ENCODE measurements at places on chromosomes 5 and 9.

- no peak for DNase-seq
Measured at GRCh38 chr9:78127279-78128225, 95.9 kb upstream of the GNAQ start.

- no peak for DNase-seq
Measured at GRCh38 chr5:10297646-10298204, 10.0 kb downstream of the CMBL start.

DNA sequence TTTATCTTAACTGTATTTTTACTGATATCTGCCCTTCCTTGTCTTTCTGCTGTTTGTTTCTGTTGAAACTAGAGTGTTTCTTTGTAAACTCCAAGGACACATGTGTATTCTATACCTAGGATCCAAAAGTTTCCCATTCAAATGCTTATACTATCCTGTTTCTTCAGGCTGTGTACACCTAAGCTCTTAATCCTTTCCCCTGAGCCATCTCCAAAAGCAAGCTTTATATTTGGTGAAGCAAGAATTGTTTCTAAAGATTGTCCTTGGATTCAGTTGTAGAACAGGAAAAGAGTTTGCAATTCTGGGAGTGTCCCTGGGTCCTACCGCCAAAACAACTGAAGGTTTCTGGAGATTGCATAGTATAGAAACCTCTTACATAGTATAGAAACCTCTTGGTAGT lies 65.9 kb downstream of the CWC27 start:
- DNase-seq: no peak

DNA sequence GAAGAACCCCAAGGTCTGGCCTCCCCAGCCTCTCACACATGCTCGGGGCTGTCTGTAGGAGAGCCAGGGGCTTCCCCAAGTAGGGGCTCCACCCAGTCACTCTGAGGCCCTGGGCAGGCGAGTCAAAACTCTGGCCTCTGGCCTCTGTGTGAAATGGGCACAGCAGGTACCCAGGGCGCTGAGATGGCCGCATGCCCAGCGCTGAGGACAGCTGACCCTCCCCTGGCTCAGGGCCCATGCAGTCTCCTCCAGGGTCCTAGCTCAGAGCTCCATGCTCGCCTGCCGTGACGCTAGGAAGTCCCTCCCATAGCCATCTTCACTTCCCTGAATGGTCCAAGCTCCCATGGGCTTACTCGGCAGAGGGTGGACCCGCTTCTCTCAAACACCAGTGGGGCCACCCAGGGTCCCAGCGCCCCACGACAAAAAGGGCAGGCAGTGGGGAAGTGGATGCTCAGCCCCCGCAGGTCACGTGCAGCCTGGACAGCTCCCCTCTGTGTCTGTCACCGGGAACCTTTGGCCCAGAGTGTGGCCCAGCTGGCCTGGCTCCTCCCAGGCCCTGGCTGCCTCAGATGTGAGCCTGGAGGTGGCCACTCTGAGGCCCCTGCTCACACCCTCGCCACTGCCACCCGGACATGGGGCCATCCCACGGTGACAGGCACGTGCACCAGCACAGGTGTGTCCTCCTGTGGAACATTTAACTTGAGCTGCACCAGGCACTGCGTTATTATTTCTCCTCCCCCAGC lies 12.2 kb upstream of the VAV2 start:
- no peak for DNase-seq

DNA sequence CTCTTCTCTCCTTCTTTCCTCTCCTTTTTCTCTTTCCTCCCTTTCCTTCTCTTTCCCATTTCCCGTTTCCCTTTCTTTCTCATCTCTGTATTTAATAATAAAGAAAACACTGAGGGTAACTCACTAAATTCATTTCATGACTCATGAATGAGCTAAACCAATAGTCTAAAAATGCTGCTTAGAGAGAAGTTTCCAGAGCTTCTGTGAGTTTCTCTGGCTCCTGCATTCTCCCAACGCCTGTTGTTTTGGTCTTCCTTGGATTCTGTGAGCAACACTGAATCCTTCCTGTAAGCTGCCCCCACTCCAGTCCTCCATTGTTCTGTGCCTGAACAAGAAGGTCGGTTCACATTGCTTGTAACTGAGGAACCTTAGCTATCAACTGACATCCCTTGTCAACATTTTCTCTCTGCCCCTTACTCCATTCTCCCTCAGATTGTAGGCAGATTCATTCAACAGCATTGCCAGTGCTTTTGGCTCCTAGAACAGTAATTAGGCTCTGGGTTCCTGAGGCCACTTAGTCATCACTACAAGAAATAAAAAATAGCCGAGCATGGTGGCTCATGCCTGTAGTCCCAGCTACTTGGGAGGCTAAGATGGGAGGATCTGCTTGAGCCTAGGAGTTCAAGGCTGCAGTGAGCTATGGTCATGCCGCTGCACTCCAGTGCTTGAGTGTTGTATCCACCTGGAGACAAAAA lies 237.7 kb upstream of the KLF4 start:
- no peak for DNase-seq

DNA sequence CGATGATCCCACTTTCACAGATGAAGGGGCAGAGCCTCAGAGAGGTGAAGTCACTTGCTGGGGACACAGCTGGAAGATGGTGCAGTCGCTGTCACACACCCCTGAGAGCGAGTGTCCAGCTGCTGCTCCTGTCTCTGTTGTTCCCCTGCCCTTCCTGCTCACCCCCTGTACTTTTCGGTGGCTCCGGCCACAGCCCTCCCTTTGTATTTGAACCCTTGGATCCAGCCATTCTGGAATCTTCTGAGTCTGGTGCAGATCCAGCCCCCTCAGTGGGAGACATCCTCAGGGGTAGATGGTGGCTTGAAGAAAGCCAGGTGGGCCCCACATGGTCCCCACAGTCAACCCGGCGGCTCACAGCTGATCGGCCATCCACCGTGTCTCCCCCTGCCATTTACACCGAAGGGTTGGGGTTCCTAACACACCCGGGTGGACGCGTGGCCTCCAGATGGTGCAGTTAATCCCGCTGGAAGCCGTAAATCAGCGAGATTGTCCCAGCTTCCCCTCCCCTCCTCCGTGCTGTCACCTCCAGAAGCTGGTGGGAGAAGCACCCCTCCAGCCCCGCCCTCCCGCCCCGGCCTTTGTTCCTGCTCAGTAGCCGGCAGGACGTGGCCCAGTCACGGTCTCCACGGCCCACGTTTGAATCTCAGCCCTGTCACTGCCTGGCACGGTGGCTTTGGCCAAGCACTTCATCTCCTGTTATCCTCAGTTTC lies 204.8 kb downstream of the C9orf50 start:
- DNase-seq: no peak

GRCh38 chr5:127342364-127342763 lies 51.8 kb downstream of the MEGF10 start:
- DNase-seq: no peak

- no peak for DNase-seq
Measured at GRCh38 chr9:106799152-106799551, 63.8 kb upstream of the ZNF462 start.

GRCh38 chr5:33837301-33837700 lies 54.5 kb downstream of the ADAMTS12 start:
- DNase-seq: no peak

DNA sequence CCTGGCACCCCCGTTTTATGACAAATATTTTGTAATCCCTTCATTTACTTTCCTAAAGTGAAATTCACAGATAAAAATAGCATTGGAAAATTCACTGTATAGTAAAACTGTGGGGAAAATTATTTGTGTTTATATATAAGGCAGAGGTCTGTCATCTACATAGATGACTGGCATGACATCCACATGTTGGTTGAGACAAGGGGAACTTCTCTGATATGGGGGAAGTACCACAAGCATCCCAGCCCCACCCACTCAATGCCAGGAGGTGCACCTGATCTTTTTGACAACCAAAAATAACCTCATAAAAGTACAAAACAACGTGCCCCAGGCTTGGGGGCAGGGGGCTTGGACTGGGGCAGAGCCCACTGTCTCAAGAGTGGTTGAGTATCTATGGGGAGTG lies 6.3 kb upstream of the TDRD7 start:
- DNase-seq: no peak

GRCh38 chr5:112203229-112203628 lies 215.8 kb downstream of the EPB41L4A start:
- DNase-seq: no peak

DNA sequence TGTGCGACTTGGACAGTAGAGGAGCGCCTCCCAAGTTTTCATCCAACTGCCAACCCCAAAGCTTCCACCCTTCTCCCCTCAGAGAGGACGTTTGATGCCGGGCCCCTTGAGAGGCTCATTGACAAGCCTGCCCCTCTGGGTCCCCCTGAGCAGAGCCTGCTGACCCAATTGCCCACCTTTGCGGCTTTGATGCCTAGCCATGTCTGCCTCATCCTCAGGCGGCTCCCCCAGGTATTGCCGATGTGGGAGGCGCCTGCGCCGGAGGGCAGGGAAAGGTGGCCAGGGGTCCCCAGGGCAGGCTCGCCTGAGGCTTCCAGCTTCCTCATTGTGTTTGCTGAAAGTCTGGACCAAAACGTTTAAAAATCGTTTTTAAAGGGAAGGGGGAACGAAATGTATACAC lies 1.4 kb downstream of the ODF2 start:
- no peak for DNase-seq

DNA sequence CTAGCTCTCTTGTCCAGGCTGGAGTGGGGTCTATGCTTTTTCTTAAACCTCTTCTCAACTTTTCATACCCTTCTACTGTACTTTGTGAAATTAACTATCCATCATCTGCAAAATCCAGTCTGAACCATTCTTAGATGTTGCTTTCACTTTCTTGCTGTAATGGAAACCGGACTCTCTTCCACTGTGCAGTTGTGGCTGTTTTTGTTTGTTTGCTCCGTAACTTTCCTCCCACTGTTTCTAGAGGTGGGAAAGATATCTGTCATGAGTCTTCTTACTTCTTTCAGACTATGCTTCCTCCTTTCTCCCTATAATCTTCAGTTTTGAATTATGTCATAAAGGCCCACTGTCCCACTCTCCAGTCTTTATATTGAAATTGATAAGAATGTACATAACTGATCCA lies 6.5 kb downstream of the TNPO1 start:
- DNase-seq: no peak

DNA sequence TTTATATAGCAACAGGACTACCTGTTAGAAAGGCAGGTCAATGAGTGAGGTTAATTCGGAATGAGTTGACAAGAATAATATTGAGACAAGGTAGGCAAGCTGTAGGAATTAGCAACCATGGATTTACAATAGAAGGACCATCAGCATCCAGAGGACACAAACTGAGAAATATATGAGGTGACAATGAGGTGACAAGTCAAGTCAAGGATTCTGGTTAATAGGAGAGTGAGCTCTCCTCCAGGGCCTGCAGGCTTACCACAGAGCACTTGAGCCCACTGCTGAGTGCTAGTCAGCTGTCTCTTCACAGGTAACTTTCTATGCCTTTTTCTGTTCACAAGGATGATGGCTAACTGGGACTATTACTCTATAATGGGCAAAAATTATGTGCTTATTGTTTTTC lies 227.2 kb downstream of the MRPS30 start:
- DNase-seq: no peak

DNA sequence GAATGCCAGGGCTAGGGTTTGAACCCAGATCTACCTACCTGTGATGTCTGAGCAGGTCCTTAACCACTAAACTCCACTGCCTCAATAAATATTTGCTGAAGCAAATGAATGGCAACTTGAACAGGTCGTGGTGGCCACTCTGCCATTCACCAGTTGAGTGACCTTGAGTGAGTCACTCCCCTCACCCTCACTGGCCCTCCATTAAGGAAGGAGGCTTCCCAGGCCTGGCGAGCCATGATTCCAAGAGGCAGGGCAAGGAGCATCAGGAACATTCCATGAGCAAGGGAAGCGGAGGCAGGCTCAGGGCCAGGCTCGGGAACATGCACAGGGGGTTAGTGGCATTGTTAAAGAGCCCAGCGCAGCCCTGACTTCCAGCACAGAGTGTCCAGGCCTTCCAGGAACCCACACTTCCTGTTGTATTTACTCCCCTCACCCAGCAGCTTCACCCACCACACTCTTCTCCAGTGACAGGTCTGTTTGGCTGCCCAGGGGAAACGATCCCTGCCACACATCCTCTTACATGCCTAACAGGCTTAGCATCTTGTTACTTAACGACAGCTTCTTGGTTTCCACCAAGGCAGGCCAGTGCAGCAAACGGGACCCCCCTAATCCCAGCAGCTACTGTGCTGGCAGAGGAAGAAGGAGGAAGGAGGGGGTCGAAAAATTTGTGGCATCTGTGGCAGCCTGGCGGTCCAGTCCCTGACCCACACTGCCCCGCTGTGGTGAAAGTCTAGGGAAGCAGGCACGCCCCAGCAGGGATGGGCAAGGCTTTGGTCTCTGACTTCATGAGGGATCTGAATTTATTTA lies 43.7 kb upstream of the TTC1 start:
- DNase-seq: no peak

DNA sequence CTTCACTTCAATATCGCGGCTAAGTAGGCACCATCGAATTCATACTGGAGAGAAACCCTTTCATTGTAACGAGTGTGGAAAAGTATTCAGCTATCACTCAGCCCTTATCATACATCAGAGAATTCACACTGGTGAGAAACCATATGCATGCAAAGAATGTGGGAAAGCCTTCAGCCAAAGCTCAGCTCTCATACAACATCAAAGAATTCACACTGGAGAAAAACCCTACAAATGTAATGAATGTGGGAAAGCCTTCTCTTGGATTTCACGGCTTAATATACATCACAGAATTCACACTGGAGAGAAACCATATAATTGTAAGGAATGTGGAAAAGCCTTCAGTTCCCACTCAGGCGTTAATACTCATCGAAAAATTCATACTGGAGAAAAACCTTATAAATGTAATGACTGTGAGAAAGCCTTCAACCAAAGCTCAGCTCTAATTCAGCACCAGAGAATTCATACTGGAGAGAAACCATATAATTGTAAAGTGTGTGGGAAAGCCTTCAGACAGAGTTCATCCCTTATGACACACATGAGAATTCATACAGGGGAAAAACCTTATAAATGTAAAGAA lies 9.5 kb downstream of the ZNF879 start:
- no peak for DNase-seq

GRCh38 chr5:55865831-55866230 lies 14.7 kb downstream of the IL31RA start:
- no peak for DNase-seq

DNA sequence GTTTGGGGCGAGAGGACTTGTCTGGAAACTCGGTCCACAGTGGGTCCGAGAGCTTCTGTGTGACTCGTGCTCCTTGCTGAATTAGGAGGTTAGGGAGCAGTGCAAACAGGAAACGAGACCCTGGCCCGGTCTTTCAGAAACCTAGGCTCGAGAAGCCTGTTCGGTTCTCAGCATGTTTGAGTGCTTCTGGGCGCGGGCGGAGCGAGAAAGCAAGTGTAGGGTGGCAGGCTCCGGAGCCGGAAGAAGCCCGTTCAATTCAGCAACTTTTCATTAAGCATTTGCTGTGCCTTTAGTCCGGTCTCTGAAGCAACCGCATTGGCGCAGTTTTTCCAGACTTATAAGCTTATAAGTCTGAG lies 547 bp downstream of the CLTA start:
- peak; percentile 31 for DNase-seq

DNA sequence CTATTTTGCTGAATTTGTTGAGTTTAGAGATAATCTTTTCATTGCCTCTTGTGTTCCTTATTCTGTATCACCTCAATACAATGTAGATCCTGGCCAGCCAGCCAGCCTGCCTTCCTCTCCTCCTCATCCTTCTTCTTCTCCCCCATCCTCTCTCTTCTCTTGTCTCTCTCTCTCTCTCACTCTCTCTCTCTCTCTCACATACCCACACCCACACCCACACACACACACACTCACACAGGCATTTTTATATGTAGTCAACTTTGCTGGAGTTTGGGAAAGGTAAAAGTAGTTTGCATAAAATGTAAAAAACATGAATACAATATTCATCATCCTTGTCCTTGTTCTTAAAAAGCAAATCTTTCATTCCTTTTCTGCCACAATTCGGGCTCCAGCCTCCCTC lies 60.5 kb downstream of the ZFAND5 start:
- DNase-seq: no peak

- DNase-seq: no peak
Measured at GRCh38 chr5:100424017-100424416, 111.2 kb upstream of the FAM174A start.
